ENCODE measurements at places on chromosomes 3 and 15.

DNA sequence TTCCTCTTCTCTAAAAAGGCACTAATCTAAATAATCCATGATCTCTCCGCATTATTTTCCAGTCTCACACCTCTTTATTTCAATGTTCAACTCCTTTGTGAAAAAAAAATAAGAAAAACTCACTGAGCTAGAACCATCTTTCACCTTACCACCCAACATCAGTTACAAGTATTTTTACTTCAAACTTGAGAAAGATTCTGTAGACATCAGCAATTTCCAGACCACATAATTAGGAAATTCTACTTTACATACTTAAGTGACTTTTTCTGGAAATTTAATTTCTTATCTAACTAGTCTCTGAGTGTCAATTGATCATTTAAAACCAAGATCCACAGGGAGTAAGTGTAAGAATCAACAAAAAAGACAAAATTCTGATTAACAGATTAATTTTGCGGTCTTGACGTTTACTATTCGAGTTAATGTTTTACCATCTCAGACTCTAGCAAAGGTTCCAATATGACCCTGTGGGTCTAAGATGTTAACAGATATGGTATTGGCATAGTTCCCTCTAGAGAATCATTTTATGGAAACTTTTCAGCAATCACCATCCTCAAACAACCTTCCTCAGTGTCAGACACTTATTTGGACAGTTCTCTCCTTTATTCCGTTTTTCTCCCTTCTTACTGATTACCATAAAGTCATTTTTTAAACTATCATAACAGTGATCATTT, 5.1 kb downstream of the ATP13A3 start:
- no peak for DNase-seq

- DNase-seq, result no peak
Measured at GRCh38 chr15:78929536-78930264, 15.1 kb downstream of the CTSH start.

DNA sequence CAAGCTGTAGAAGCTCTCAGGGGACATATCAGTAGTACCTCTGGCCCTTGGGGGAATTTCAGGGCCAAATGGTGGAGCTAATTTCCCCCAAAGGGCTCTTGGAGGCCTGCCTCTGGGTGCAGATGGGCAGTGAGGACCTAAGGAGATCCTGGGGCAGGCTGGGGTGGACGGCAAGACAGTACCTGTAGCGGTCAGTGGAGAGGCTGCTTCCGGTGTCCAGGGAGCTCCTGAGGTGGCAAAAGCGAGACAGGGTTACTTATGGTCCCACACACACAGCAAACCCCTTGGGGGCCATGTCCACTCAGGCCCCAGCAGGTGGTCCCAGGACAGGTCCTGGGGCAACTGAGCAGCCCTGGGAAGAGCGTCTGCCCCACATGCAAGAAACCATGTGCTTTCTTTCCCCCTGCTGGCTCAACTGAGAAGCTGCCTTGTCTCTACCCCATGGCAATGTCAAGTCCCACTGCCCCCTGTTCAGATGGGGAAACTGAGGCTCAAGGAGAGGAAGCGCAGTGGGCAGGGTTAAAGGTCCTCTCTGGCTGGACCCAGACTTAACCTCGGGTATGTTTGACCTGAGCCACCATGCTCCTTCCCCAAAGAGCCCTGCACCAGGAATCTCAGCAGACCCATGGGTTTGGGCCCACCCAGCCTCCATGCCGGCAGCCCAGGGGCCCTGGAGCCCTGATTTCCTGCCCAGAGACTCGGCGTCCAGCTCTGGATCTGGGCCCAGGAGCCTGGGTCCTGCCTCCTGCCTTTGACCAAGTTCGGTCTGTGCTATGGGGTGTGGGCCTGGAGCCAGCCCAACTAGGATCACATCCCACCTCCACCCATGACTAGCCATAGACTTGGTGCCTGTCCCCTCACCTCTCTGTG, 25.7 kb downstream of the IQSEC1 start:
- DNase-seq, result no peak

DNA sequence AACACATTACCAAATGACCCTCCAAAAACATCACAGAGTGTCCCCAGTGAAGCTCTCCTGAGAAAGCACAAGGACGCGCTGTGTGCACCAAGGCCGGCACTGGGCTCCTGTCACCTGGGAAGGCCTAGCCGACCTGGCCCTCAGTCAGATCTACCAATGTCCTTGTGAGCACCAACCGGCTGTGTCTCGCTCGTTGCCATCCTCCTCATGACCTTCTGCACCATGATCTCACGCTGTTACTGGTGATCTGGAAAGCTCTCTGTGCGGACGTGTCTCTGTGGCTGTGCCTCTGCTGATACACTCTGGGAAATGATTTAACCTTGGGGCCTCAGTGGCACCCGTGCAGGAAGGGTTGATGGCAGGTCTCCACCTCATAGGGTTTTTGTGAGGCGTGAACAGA, 24.2 kb downstream of the ZXDC start:
- no peak for DNase-seq

Data from activated CD8-positive, alpha-beta memory T cell treated with anti-CD3 and anti-CD28 coated beads for 1 hour (primary cell).